ENCODE measurements at places on chromosomes 6 and 20.

GRCh38 chr6:8088886-8089285 lies 13.5 kb downstream of the EEF1E1 start:
- no peak for DNase-seq

GRCh38 chr6:157732007-157732406 lies 91.0 kb upstream of the SNX9 start:
- DNase-seq = no peak

GRCh38 chr20:48166082-48166835 lies 381.0 kb upstream of the SULF2 start:
- no peak for DNase-seq

DNA sequence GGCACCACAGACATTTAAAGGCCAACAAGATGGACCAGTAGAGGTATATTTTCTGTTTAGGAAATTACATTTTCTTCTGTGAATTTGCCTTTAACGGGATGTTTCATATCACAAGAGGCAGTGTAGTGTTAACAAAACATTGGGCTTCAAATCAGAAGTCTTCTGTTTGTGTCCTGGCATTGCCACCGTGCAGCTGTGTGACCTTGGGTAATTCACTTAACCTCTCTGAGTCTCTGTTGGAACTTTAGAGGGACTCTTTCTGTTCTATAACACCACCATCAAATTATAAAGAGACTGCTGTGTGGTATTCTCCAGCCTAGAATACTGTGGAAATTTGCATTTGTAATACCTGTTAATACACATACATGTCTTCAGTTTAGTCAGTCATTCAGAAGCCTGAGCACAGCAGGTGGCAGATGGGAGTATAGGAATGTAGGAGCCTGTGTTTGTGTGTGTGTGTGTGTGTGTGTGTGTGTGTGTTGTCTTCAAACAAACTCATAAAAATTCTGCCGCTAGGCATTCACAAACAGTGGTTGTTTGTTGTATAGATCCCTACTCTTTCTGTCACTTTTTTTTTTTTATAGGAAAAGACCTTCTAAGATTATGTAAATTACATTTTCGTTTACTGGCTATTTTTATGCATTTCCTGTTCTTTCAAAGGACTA lies 22.6 kb downstream of the UST start:
- DNase-seq = no peak

GRCh38 chr6:19135706-19136105 lies 701.5 kb upstream of the ID4 start:
- no peak for DNase-seq

DNA sequence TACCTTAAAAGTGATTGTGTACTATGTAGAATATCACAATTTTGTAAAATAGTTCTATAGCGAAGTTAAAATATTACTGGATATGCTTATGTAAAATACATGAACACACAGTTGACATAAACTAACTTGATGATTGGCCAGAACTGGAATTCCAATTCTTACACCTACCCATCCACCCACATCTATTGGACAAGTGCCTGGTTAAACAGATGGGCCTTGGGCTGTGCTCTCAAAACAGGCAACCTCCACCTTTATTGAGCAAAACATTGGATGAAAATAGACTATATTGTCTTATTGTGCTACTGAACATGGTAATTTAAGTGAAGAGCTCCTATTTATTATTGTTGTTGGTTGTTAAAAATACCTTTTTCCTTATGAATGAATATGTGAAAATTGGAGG lies 154.0 kb upstream of the FLRT3 start:
- no peak for DNase-seq

GRCh38 chr6:2196079-2196679 lies 49.2 kb downstream of the GMDS start:
- peak; percentile 61 for DNase-seq

GRCh38 chr6:166955865-166956443 lies 396 bp downstream of the RNASET2 start:
- no peak for DNase-seq

DNA sequence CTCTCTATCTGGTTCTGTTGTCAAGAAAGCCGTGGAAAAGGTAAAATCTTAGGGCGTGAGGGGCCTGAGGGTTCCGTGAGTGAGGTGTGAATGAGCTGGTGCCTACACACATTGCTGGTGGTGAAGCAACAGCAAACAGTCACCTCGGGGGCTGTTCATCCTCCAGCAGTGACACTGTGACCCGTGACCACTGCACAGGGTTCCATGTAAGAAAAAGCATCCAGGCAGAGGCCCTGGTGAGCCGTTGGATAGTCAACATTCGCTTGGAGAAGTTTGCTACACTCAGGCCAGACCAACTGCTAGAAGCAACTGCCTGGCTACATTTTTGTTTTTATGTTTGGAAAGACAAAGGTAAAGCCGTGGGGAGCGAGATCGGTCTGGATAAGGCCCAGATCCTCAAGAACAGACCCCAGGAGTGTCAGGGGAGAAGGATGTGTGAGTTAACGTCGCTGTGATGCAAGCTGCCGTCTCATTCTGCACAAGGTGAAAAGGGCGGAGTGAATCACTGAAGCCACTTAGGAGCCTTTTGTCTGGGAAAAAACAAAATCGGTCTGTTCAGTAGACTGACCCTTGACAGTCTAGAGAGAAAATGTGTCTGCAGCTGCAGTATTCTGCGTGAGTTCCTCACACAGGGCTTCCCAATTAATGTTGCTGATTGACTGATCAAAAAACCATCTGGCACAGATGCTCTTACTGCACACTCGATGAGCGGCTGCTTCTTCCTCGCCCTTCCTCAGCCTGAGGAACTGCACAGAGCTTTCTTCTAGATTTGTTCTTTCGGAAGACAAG lies 404.0 kb downstream of the SMOC2 start:
- no peak for DNase-seq

- DNase-seq = no peak
Observed at GRCh38 chr20:14319704-14320103, 17.7 kb downstream of the FLRT3 start.

DNA sequence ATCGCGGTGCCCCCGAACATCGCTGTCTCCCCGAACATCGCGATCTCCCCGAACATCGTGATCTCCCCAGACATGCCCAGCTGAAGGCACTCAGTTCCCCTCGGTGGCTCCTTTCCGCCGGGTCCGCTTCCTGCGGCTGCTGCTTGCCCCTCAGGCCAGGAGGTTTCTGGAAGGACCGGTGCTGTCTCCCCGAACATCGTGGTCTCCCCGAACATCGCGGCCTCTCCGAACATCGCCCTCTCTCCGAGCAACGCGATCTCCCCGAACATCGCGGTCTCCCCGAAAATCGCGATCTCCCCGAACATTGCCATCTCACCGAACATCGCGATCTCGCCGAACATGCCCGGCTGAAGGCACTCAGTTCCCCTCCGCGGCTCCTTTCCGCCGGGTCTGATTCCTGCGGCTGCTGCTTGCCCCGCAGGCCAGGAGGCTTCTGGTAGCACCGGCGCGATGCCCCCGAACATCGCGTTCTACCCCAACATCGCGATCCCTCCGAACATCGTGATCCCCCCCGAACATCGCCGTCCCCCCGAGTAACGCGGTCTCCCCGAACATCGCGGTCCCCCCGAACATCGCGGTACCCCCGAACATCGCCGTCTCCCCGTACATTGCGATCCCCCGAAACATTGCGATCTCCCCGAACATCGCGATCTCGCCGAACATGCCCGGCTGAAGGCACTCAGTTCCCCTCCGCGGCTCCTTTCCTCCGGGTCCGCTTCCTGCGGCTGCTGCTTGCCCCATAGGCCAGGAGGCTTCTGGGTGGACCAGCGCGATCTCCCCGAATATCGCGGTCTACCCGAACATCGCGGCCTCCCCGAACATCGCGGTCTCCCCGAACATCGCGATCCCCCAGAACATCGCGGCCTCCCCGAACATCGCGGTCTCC lies 808 bp downstream of the ULBP1 start:
- DNase-seq = peak; percentile 34

GRCh38 chr20:63577317-63577894 lies 3.4 kb upstream of the HELZ2 start:
- DNase-seq = no peak

- no peak for DNase-seq
Observed at GRCh38 chr6:136324686-136325380, 35.2 kb upstream of the BCLAF1 start.

GRCh38 chr6:44850312-44850711 lies 462.8 kb downstream of the CDC5L start:
- no peak for DNase-seq

GRCh38 chr6:40819182-40819834 lies 219.7 kb downstream of the UNC5CL start:
- DNase-seq = no peak

DNA sequence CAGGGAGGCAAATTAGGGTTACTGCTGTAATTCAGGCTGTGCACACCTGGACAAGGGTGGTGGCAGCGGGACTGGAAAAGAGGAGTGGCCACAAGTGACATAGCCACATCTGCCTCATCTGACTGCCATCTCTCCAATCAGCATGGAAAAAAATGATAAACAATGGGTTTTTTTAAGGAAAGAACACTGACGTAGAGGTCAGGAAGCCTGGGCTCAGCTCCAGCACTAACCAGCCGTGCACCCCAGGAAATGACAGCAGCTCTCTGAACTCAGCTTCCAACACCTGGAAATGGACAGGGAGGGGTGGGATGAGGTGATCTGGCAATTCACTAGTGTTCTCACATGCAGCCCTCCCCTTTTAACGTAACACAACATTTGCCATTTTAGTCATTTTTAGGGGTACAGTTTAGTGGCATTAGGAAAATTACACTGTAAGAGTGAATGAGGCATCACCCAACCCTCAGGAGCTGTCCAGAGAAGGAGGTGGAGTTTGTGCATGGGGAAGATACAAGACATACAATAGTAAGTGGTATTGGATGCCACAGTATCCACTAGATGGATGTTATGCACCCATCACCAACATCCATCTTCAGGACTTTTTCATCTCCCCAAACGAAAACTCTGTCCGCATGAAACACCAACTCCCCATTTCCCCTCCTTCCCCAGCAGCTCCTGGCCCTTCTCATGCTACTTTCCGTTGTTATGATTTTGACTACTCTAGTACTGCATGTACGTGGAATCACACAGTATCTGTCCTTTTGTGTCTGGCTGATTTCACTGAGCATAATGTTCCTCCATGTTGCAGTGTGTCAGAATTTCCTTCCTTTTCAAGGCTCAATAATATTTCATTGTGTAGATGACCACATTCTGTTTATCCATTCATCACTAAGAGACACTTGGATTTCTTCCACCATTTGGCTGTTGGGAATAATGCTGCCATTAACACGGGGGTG lies 215.5 kb upstream of the ECI2 start:
- DNase-seq = peak; percentile 57

- no peak for DNase-seq
Observed at GRCh38 chr20:36989797-36990196, 38.3 kb upstream of the SAMHD1 start.

GRCh38 chr6:111850295-111850937 lies 22.8 kb downstream of the FYN start:
- DNase-seq = no peak

DNA sequence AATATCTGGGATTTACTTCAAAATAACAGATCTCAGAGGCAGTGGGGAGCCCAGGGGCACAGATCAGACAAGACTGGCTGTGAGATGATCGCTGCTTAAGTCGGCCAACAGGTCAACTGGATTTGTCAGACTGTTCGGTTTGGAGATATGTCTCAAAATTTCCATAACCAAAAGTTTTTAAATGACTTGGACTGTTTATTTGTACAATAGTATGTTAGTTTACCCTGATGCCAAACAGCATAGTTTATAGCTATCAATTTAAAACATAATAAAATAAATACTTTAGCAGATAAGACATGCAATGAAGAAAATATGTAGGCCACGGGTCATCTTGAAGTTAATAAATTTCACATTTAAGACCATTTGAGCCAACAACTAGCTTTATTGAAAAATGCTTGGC lies 126.7 kb downstream of the IRF4 start:
- DNase-seq = peak; percentile 3

GRCh38 chr20:4064144-4064909 lies 49.0 kb upstream of the RNF24 start:
- DNase-seq = peak; percentile 93

GRCh38 chr6:1487239-1487638 lies 97.9 kb downstream of the FOXF2 start:
- no peak for DNase-seq

- DNase-seq = peak; percentile 93
Observed at GRCh38 chr6:74731931-74732330, 473.9 kb downstream of the COL12A1 start.

GRCh38 chr20:9550871-9551270 lies 36.5 kb downstream of the LAMP5 start:
- no peak for DNase-seq

DNA sequence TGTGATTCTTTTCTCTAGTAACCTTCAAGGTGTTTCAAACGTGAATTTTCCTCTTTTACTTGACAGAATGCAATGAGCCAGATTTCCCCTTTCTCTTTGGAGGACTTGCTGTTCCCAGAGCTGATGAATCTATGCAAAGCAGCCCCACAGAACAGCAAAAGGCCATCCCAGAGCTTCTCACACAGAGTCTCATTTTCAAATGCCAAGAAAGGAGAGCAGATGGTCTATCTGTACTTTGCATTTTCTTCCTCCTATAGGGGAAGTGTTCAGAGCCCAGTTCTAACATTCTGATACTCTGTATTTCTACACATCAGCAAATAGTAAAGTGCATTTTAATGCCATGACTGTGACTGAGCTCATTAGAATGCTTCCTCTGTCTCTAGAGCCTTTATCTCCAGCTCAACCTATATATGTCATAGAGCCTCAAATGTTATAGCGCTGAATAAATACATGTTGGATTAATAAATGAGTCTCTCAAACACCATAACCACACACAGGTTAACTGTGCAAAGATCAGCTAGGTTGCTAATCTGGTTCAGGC lies 81.8 kb upstream of the EYA4 start:
- DNase-seq = no peak

GRCh38 chr6:54003316-54003715 lies 107.9 kb upstream of the MLIP start:
- peak; percentile 68 for DNase-seq

DNA sequence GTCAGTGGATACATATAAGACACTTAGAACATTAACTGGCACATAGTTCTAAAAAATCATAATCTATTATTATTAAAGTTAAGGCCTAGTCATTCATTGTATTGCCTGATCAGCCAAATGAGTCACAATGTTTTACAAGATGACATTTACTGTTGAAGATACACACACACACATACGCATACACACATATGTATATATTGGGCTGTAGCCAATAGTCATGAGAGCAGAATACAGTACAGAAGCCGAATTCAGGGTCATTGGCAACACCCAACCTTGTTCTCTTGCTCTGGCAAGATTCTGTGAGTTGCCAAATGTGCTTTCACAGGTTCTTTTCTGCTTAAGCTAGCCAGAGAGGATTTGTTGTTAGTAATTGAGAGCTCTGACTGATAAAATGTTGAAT lies 922.8 kb upstream of the MAP3K7 start:
- DNase-seq = no peak

- peak; percentile 57 for DNase-seq
Observed at GRCh38 chr6:72616406-72617015, 5.4 kb upstream of the KCNQ5 start.

- DNase-seq = peak; percentile 4
Observed at GRCh38 chr6:152748843-152749242, 1.8 kb upstream of the VIP start.

GRCh38 chr6:106247733-106248132 lies 77.8 kb downstream of the ATG5 start:
- DNase-seq = no peak
